Activated naive CD8-positive, alpha-beta T cell treated with anti-CD3 and anti-CD28 coated beads, Interleukin-2, amount 50 U/mL, for 24 hours (primary cell): ENCODE measurements at places on chromosomes 2 and 18.

GRCh38 chr18:2618009-2618408 is 37.5 kb upstream of the SMCHD1 start:
- DNase-seq: no peak

DNA sequence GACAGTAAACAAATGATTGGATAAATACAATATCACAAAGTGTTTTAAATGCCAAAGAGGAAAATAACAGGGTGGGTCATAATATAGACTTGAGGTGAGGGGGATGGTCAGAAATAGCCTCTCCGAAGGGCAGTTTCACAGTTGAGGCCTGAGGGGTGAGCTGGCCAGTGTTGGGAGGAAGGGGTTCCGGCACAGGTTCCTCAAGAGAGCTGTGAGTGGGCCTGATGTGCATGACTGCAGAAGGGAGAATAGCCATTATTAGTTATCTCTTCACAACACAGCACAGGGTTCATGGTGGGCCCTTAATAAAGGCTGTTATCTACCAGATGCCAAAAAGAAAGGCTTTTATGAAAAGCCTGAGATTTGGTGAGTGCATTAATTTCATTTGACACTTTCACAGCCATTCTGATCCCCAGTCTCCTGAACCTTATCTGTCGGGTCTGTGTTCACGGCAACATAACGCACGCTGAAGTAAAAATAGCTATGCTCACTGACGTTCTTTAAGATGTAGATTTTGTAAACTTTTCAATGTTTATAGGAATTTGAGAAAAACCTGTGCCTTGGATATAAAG is 39.6 kb downstream of the POLR1A start:
- DNase-seq: no peak

GRCh38 chr18:78579854-78580577 is 399.6 kb upstream of the SALL3 start:
- no peak for DNase-seq

DNA sequence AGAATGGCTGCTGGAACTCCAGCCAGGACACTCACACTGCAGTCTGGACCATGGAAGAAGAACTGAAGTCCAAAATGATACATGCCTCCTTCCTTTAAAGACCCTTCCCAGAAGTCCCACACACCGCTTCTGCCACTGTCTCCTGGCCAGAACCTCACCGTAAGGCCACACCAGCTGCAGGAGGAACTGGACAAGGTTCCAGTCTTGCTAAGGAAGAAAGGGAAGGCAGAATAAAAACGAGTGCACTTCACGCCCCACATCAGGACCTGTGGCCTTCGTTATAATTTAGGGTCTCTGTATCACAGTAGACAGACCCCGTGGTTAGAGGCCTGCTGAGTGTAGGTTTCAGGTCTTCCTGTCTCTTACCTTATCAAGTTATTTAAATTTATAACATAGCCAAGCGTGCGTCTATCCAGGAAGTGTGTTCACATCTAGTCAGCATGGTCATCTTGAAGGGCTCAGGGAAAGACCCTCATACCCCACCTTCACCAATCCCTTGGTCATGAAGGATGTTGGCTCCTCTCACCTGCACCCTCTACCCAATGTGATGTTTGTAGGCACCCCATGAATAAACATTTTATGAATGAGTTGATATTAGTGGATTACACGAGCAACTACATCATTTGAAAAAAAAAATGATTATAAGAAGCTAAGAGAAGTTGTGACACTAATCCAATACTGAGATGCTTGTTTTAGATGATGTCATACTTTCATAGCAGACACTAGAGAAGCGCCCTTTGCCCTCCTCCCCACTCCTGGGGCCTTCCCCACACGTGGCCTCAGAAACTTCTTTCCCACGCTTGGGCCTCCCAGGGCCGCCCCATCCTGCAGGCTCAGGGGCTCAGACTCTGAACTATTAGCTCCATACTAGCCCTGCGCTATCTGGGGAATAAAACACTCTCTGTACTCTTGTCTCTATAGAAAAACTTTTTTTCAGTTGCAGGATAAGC is 157.6 kb downstream of the FAM210A start:
- DNase-seq: peak; percentile 66

DNA sequence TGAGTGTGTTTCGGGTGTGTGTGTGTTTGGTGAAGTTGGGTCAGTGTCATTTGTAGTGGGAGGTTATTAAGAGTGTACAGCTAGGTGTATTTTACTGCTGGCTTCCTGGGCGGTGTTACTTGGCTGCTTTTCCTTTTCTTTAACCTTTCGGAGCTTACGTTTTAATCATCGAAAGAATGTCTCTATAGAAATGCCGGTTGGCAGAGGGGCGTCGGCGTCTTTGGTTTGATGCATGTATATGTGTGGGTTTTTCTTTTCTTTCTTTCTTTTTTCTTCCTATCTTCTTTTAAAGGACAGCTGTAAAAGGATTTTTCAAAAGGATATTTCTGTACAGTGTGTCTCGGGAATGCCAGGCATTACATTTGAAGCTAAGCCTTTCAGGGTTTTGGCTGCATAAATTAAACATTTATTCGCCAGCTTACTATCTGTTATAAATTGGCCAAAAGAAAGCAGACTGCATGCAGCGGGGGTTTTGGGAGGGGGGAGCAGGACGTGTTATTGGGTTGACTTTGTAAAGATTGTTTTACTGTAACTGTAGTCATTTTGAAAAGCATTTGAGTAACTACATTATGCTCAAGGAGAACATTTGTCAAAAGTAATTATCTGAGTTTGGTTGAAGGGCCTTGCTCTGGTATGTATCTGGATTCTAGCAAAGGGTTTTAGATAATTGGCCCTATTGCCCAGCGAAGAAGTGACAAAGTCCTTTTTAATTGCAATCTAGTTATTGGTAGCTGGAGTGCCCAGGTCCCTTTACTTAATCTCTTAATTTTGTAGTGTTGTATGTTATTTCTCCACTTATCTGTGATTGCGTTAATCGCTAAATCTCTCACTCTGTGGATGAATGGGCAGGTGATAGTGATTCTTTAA is 1.6 kb downstream of the ASXL3 start:
- no peak for DNase-seq

GRCh38 chr2:217316743-217317142 is 456.9 kb upstream of the TNP1 start:
- DNase-seq: no peak

DNA sequence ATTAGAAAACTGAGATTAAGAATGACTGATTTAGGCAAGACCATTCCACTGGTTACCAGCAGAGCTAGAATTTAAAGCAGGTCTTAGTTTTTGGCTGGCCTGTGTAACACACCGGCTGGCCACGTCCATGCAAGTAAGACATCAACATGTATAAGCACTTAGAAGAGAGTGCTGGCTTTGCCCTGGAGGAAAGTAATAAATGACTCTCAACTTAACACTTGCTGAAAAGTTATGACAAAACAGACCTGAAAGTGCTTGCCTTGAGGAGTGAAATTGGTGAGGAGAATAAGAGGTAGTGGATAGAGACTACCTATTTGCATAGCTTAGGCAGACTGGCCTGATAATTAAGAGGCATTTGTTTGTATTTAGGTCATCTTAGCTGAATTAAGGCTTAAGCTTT is 165.7 kb upstream of the KCNJ3 start:
- DNase-seq: no peak

- DNase-seq: no peak
These were observed 248.6 kb downstream of the EPHA4 start for GRCh38 chr2:221323513-221323912.

DNA sequence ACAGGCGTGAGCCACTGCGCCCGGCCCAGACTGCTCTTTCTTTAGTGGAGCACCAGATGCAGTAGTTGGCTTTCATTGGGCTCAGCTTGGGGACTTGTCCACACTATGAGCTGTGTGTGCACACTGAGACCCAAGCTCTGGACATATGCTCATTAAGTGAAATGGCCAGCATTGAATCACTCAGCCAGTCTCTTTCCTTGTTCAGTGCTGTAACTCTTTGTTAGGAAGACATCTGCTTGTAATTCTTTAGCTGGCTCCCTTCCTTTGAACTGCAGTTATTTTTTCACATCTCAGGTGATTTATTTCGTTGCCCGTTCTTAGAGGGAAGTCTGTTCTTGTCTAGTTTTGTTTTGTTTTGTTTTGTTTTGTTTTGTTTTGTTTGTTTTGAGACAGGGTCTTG is 70.5 kb downstream of the CAB39 start:
- no peak for DNase-seq

DNA sequence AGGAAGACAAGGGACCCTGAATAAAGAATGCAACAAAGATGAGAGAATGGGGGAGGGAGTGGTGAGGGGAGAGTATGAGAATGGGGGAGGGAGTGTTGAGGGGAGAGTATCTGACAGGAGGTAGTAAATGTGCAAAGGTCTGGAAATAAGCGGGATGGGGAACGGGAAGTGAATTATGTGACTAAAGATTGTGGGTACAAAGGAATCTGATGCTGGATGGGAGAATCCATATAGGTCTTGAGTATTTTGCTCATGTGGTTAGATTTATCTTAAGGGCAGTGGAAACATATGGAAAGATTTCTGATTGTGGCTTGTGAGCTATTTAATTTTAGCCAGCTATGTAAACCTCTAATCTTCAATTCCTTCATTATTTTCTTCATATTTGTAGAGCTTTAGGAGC is 593.4 kb downstream of the DCC start:
- no peak for DNase-seq

DNA sequence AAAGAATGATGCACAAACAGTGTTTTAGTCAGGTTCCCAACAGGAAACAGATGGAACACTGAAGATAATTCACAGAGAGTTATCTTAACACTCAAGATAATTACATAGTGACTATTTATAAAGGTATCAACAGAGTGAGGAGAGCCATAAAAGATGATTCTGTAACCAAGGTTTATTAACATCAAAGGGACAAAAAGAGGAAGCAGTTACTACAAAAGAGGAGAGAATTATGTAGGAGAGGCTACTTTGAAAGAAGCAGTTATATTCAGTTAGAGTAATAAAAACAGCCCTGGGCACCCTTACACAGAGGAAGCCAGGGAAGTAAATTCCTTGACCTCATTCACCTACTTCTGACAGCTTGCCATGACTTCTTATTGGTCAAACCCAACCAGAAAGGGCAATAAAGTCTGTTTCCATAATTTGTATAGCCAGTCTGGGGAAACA is 326.5 kb upstream of the SLC39A10 start:
- DNase-seq: no peak

DNA sequence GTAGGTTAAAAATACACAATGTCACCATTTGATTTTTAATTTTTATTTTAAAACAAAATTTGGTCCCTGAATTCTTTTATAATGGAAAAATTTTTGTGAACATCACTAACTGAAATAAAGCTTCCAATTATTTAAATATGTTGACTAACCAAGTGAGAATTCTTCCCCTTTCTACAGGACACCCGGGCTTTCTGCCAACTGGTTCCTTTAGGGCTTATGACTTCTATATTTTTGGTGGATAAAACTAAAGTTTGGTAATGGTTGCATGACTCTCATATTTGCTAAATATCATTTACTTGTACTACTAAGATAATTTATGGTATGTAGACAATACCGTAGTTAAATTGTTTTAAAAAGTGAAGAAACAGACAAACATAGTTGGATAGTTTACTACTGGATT is 291.0 kb upstream of the DOK6 start:
- no peak for DNase-seq

DNA sequence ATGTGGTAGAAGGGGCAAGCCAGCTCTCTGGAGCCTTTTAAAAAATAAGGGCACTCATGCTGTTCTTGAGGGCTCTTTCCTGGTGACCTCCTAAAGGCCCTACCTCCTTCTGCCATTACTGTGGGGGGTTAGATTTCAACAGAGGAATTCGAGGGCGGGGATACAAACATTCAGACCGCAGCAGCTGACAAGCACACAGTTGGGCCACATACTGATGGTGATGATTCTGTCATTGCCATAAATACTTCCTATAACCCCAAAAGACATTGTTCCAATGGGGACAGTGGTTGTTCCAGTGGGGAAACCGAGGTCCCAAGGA is 67.0 kb downstream of the TSHZ1 start:
- no peak for DNase-seq

- DNase-seq: no peak
These were observed 98.7 kb downstream of the MYO1B start for GRCh38 chr2:191343796-191344338.

DNA sequence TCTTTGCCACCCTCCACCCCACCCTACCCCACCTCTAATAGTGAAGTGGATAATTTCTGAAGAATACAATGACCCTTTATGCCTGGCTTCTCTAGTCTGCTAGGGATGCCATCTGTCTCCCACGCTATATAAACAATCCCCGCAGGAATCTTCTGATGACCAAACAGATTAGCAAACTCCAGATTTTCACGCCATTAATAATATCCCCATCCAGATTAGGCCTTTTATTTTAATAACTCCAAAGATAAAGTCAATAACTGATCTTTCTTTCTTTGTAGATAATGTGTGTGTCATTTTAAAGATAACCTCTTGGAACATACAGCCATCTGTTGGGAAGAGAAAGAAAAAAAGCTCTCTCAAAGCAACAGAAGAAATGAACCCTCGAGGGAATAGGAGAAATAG is 47.9 kb upstream of the CCDC150 start:
- no peak for DNase-seq

- peak; percentile 81 for DNase-seq
These were observed 39.2 kb downstream of the BIN1 start for GRCh38 chr2:127067620-127068350.

DNA sequence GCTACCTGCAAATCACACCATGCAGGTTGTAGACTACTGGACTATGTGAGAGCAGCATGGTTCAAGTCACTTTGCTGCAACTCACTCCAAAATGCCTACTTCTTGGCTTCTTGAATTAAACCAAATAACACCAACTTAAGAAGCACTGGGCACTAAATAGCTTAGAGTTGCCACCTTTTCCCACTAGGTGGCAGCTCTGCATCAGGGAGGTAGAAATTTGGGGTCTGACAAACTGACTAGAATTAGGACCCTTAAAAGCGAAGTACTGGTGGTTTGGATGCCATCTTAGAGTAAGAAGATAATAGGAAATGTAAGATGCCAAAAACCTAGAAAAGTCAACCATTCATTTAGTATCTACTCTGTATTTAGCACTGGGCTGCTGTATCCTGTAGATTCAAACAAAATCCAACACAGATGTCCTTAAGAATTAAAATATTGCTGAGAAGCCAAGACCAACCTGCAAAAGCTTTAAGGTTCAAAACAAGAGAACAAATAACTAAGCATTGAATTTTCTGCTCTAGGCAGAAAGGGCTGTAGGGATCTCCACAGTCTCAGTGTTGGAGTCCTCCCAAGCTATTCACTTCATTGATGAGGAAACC is 65.5 kb downstream of the CCBE1 start:
- peak; percentile 3 for DNase-seq

- DNase-seq: no peak
These were observed 901.4 kb downstream of the DCDC2C start for GRCh38 chr2:4604767-4605166.
